ENCODE measurements at places on chromosomes 11 and 22.

GRCh38 chr11:128827191-128827893 lies 39.8 kb downstream of the KCNJ1 start:
- no peak for DNase-seq

- DNase-seq = no peak
These were observed 98.9 kb upstream of the ISX start for GRCh38 chr22:34966980-34967565.

DNA sequence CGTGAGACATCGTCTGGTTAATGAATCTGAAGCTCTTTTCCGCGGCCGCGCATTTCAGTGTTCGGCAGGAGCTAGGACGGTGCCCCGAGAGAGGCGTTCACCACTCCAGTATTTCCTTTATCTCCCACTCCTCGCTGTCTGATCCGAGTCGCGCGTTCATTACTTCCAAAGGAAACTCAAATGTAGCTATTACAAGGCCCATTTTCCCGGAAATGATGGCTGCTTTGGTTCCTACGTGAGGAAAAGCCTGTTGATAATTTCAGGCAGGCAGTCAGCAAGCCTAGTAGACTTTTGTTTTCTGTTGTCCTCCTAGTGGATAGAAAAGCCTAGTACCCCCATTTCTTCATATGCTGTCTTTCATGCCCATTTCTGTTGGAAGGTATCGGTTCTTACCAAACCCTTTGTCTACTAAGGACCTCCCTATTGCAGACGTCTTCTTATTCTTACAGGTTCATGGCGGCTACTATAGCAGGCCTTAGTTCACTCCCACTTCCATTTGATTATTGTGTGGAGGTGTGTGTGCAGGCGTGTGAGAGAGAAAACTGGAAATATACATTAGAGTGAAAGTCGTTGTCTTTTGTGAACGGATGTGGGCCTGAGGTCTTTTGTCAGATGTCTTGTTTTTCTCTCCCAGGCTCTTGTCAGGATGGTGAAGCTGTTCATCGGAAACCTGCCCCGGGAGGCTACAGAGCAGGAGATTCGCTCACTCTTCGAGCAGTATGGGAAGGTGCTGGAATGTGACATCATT lies 737 bp downstream of the RBM4 start:
- no peak for DNase-seq

DNA sequence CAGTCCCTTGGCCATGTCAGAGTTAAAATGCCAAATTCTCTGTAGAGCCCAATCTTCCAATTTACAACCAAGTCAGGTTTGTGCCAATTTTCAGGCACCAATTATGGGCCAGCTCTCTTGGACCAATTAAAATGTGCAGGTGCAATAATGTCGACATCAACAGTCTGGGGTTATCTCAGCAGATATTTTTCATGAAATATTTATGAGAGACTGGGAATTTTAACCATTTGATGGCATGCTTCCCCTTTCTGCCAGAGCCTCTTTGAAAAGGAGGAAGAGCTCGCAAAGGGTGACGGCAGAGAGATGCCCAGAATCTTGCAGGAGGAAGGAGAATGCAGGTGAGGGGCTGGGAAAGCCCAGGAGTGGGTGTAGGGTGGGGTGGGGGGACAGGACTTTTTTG lies 100.8 kb upstream of the SYT13 start:
- no peak for DNase-seq

DNA sequence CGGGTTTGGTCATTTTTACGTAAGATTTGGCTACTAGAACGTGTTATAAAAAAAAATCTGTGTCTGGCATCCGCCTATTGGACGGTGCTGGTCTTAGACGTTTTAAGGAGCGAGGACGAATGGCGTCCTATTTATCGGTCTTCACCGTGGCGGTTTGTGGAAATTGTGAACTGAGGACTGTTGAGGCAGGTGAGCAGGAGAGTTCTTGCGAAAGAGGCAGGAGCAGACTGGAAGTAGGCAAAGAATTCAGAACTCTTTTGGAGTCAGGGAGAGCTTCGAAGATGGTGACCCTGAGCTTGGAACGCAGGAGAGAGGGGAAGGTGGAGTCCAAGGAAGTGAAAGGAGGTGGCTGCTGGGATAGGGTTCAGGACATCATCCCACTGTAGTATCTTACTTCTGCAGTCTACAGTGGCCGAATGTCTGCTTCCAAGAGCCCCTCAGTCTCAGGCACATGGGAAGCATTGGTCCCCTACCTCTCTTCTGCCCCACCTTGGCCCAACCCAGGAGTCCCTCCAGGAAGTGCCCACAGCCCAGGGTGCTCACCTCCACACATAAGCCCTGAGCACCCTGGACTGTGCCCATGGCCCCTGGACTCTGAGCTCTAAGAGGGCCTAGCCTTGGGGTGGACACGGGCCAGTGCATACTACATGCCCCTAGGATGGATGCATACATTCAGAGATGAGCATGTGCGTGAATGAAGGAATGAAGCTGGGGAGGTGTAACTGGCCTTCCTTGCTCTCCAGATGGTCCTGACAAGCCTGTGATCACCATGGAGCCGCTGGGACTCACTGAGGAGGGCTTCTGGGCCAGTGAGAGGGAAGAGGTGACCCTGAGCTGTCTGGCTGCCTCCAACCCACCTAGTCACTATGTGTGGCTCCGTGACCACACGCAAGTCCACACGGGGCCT lies 3.7 kb downstream of the VSIG10L2 start:
- DNase-seq = no peak

- no peak for DNase-seq
These were observed 255.5 kb downstream of the DYNC2H1 start for GRCh38 chr11:103364687-103365086.

DNA sequence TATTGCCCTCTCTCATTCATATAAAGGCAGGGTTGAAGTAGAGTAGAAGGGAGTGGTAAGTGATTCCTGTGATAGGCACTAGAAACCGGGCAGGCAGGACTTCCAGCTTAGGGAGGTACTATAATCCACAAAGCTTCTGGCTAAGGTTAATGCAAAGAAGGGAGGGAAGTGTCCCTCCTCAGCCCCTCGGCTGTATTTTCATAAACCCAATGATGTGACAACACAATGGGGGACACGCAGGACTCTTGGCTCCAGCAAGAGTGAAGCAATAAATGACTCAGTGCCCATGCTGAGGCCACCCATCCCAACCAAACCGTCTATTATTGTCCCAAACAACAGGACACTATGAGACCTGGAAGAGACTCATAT lies 90.7 kb downstream of the ETS1 start:
- DNase-seq = no peak

All from stimulated activated CD8-positive, alpha-beta memory T cell treated with anti-CD3 and anti-CD28 coated beads, Interleukin-7, amount 100 ng/mL, for 1 hour (primary cell).